ENCODE measurements at places on chromosomes 11 and 22.
A peak's percentile ranks its signal among the peaks of the same experiment; 100 is the strongest.

DNA sequence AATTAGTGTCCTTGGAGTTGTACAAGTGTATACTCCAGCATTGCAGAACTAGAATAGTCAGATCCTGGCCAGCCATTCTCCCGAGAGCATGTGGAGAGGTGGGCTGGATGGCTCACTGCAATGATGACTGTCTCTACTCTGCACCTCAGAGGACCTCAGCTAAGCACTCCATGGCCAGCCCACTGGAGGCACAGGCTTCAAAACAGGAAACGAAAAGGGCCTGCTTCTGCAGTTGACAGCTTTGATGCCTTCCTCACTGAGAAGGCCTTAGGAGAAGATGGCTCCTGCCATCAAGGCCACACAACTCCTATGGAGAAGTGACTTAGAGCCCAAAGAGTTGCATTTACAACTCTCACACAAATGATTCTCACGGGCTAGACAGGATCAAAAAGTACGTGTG lies 9.1 kb downstream of the POLD4 start:
- no peak for DNase-seq

- DNase-seq = no peak
Measured at GRCh38 chr11:88404932-88405710, 67.6 kb upstream of the CTSC start.

- DNase-seq = peak; percentile 71
Measured at GRCh38 chr11:8192016-8192895, 23.4 kb upstream of the RIC3 start.

DNA sequence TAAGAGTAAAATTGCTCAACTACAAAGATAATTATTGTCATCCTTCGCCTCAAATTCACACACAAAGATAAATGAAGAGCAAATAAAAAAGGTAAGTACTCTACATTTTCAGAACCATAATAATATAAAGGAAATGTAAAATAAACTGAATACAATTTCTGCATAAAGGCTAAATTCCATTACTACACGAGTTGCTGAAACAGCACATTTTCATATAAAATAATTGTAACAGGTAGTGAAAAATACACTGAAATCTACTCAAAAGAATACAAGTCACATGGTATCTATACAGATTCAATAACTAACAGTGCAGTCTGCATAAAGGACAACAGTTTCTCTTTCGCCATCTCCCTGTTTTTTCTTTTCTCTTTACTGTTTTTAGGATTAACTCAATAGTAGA lies 54.8 kb upstream of the GAB2 start:
- DNase-seq = no peak

GRCh38 chr11:99593197-99593596 lies 572.4 kb downstream of the CNTN5 start:
- DNase-seq = no peak

GRCh38 chr11:9574622-9575259 lies 1.3 kb downstream of the WEE1 start:
- DNase-seq = peak; percentile 46

DNA sequence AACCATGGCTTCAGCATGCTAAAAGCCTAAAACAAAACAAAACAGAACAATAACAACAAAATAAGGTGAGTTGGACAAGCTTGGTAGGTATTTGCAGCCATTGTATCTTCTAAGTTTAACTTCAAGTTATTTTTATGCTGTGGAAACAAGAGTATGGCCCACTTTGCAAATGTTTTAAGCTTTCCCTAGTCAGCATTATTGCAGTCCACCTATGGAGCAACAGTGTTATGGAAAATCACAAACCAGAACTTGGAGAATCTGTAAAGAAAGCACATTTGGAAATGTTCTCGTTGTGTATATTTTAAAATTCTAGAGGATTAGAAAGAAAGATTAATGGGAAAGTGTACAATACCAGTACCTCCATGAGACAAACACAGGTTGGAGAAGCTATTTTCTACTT lies 7.4 kb upstream of the SLC5A12 start:
- DNase-seq = no peak

DNA sequence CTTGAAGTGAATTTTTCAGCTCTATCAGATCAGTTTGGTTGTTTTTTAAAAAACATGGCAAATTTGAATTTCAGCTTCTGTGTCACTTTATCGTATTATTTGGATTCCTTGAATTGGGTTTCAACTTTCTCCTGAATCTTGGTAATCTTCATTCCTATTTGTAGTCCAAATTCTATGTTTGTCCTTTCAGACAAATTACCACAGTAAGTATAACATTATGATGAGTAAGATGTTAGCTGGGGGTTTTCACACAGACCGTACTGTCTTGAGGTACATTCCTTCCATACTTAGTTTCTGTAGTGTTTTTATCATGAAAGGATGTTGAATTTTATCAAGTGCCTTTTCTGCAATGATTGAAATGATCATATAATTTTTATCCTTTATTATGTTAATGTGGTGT lies 28.0 kb downstream of the OR5B17 start:
- no peak for DNase-seq
